ENCODE measurements at places on chromosomes 3 and 15.

GRCh38 chr3:72219752-72220151 lies 434.8 kb upstream of the PROK2 start:
- no peak for DNase-seq

DNA sequence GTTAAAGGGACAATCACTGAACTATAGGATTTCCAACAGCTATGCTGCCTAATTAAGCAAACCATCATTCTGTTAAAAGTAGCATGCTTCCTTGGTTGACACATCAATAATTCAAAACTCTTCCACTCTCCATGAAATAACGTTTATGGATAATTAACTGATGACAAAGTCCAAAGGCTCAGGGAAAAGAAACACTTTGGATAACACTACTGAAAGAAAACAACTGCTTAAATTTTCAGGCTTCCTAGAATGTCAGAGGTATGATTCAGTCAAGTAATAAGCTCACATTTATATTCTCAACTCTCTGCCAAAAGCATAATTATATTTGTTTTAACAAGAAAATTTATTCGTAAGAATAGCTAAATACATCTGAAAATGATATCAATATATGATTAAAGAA lies 49.6 kb downstream of the WDR72 start:
- no peak for DNase-seq

DNA sequence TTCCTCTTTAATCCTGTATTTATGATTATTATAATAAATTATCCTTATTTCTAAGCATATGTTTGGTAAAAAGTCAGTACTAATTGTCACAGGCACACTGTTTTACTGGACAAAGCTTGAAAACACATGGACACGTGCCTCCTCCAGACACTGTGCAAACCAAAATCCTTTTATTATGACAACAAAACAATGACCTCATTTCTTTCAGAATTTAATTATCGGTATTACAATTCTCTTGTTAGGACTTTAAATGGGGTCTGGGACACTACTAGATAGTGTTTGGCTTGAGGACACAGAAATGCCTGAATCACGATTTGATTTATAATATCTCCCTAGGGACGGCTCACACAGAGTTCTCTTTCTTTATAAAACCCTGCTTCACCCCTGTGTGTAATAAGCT lies 107.3 kb upstream of the IGSF10 start:
- no peak for DNase-seq

GRCh38 chr3:183553334-183554026 lies 2.0 kb downstream of the KLHL6 start:
- DNase-seq, result no peak

- peak; percentile 13 for DNase-seq
Observed at GRCh38 chr3:65439641-65440284, 599.0 kb downstream of the MAGI1 start.

DNA sequence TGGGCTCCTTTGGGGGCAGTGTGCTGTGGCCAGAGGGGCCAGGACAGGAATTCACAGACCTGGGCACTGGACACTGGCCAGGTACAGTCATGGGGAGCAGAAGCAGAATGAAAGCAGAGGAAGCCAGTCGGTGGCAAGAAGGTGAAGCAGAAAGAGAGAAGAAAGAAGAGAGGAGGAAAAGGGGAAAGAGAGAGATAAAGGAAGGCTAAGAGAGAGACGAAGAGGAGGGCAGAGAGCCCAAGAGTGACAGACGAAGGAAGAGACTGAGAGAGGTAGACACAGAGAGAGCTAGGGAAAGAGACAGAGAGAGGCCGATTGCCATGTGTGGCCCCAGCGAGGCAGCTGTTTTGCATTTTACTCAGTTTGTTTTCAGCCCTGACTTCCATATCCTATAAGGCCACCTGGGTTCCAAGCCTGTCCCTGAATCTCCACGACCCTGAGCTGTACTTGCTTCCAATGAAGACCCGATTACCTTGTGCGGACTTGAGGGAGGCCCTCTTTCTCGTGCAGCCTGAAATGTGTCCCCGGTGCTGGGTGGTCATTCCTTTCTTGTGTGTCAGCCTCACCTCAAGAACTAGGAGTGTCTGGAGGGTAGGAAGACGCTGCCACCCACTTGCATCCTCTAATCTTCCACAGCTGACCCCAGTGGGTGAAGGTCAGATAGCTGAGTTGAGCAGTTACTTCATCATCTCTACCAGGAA lies 73.9 kb downstream of the LSM3 start:
- no peak for DNase-seq

DNA sequence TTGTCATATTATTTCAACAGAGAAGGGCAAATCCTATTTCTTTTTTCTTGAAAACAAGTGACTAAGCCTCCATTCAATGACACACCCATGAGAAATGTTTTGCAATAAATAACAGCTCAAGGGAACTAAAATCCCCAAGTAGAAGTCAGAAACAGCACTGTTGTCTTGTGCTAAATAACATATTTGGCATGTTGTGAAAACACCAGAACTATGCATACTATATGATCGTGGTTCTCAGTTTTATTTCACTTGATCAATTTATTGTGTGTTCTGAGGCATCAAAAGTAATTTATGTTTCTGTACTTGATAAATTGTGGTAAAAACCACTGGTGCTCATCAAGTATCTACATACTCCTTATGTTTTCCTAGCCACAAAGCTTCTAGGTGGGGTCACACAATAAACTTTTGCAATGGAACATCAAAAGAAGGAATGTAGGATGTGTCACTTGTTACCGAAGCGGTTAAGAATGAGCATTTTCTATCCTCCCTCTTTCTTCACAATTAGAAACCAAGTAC lies 691.7 kb upstream of the CBLB start:
- no peak for DNase-seq

DNA sequence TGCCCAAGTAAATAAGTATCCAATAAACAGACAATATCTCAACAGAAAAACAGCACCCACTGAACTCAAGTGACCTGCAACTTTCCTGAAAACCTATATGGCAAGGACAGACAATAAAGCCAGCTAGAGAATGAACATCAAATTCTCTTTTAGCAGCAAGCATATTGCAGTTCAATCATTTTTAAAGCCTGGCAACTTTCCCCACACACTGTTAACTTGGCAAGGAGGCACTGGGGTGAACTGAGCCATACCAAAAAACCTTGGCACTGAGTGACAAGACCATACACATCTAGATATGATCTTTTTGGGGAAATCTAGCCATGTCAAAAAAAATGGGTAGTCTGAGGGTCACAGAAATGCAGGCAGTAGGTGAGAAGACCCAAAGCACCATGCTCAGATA lies 174.6 kb downstream of the STT3B start:
- no peak for DNase-seq

GRCh38 chr3:128283421-128283820 lies 130.1 kb downstream of the EEFSEC start:
- DNase-seq, result no peak

- DNase-seq, result no peak
Observed at GRCh38 chr15:100083572-100083971, 258.2 kb downstream of the ADAMTS17 start.

DNA sequence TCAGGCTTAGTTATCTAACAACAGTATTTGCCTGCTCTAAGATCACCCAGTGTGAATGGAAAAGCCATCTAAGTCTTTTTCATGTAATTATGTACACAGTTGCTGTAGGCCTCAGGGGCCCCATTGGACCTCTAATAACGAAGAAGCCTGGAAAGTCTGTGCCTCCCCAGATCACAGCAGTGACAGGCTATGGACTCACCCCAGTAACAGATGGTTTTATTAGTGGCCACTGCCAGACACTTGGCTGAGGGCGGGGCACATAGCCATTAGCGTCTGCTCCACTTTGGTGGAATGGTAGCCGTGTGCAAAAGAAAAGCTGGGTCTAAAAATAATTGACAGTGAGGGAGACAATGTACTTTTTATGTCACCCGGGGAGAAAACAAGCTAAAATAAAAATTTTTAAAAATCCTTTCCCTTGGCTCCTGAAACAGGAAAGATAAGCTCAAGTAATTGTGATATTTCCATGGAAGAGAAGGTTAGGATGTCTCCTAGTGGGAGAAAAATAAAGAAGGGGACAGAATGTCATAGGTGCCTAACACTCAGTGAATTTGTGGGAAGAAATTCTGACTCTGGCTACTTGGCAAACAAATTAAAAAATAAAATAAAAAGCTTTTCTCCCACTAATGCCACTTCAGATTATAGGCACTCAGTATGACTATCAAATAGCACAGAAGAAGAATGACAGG lies 44.3 kb upstream of the ZNF385D start:
- no peak for DNase-seq

- no peak for DNase-seq
Observed at GRCh38 chr3:149174901-149175300, 45.5 kb downstream of the HPS3 start.

GRCh38 chr15:62895905-62896316 lies 146.6 kb upstream of the TPM1 start:
- DNase-seq, result no peak

GRCh38 chr3:68984011-68984530 lies 29.4 kb downstream of the EOGT start:
- DNase-seq, result no peak

Measured in NCI-H526 treated with DMSO at 0.1 percent for 48 hours (cell line).